Amygdala (tissue), 56 donors: ENCODE measurements at places on chromosomes 6 and 20.

- DNase-seq, result no peak
Measured at GRCh38 chr6:107712665-107713551, 111.2 kb downstream of the SCML4 start.

- no peak for DNase-seq
Measured at GRCh38 chr6:112360498-112360897, 13.4 kb downstream of the RFPL4B start.

DNA sequence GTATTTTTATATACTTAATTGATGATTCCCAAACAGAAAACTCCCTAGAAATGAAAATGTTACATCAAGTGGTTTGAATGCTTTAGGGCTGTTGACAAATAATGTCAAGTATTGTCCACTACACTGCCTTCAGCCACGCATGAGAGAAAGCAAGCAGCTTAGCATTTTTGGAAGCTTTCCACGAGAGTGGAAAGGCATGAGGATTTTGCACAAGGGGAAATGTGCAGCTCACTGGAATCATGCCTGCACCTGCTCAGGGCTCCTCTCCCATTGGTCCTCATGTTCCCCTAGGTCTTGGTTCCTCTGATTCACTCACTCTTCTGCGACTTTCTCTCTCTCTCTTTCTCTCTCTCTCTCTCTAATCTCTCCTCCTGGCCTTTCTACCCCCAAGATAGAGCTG lies 439.5 kb upstream of the CDH4 start:
- DNase-seq, result no peak

DNA sequence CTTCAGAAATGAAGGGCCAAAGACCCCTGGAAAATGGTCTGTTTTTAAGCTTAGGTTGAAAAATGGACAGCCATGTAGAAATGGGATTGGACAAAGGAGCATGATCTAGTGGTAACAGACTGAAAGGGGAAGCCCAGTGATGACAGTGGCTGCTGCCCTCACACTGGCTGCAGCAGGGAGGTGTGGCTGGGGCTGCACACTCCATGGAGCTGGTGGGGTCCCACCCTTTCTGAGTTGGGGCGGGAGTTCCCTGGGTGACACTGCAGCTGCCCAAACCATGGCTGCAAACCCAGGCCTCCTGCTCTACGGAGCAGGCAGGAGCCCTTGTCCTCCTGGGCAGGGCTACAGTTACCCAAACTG lies 8.5 kb upstream of the PACSIN1 start:
- DNase-seq, result no peak

DNA sequence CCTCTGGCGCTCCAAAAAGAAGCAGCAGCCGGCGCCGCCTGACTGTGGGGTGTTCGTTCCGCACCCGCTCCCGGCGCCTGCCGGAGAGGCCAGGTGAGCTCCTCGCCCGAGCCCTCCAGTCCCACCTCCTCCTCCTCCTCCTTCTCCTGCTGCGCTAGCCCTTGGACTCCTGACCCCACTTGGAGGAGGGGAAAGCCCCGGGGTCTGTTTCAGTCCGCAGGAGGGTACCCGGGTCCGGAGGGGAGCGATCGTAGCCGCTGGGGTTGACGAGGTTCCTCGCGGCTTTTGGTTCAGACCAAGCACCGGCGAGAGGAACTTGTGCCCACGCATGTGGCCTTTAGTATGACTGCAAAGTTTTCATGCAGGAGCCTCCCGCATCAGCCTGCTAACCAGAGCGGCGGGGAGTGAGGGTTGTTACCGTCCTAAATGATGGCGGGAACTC lies 493 bp downstream of the CRYBG1 start:
- no peak for DNase-seq

DNA sequence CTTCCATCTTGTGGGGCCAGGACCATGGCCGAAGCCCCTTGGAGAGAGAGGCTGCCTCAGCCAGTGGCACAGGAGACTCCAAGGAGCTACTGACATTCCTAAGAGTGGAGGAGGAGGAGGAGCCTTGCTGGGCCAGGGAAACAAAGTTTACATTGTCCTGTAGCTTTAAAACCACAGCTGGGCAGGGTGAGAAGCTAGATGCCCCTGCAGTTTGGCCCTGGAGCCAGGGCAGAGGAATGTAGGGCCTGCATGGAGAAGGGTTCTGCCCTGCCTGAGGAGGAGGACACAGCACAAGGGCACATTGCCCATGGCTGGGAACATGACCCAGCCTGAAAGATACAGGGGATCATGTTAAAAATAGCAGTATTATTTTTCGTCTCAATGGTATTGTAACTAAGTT lies 37.4 kb downstream of the PLCG1 start:
- DNase-seq, result no peak

- DNase-seq, result no peak
Measured at GRCh38 chr6:25963426-25964123, 973 bp downstream of the TRIM38 start.

DNA sequence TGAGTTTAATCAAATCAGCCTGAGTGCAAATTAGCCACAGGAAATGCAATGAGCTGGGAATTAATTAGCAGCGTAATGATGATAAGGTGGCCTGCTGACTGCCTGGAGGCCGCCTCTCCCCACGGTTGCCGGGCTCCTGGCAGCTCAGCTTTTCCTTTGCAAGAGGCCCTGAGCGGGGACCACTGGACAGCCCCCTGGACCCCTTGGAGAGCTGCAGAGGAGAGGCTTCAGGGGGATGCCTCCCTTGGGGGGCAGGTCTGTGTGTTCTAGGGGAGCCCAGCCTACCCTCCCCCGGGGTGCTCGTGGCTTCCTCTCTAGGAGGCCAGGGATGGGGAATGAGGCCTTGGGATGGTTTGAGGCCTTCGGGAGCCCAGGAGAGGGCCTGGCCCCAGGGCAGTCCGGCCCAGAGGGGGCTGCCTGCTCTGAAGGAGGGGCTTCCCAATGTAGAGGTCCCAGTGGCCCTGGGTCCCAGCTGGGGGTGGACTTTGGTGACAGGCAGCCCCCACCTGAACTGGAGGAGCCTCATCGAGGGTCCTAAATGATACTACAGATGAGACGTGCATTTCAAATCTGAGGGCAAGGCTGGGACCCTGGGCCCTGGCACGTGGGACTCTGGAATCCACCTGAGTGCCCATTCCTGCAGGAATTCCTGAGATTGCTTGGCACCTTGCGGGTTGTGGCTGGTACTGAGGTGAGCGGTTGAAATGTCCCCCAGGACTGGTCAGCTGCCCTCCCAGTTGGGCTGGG lies 66.4 kb upstream of the BHLHE23 start:
- no peak for DNase-seq

DNA sequence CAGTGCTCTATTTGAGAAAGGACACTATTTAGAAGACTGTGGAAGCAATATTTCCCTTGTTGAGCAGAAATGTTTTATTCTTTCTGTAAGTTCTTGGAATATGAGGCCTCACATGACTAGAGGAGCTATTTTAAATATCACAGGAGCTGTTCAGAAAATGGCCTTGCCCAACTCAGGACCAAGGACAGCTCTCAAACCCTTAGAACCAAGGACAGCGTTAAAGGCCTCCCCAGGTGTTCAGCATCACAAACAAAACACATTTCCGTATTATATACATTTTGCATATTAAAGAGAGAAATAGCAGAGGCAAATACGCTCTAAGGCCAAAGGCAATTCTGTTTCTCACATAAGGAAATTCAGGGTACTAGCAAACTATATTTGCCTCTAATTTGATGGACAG lies 631.4 kb downstream of the CDH26 start:
- DNase-seq, result no peak

DNA sequence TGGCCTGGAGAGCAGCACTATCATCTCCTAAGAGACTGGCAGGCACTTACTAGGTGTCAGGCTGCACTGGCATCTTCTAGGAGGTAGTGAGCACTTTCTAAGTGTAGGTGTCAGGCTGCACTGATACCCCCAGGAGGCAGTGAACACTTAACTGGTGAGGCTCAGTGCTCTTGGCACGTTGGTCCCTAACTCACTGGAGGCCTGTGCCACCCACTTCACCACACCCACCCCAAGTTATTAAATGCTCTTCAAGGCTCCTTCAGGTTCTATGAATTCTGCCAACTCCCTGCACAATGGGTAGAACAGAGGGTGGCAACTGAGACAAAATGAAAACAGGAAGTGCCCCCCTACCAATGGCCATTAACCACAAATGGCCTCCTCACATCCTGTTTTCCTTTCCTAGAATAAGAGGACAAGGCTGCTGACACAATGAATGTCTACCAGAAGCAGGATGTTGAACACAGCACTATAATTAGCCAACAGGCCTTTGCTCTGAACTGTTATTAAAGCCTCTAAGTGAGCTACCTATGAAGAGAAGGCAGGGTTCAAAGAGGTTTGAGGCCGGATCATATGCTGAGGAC lies 29.4 kb downstream of the NCOA5 start:
- no peak for DNase-seq

DNA sequence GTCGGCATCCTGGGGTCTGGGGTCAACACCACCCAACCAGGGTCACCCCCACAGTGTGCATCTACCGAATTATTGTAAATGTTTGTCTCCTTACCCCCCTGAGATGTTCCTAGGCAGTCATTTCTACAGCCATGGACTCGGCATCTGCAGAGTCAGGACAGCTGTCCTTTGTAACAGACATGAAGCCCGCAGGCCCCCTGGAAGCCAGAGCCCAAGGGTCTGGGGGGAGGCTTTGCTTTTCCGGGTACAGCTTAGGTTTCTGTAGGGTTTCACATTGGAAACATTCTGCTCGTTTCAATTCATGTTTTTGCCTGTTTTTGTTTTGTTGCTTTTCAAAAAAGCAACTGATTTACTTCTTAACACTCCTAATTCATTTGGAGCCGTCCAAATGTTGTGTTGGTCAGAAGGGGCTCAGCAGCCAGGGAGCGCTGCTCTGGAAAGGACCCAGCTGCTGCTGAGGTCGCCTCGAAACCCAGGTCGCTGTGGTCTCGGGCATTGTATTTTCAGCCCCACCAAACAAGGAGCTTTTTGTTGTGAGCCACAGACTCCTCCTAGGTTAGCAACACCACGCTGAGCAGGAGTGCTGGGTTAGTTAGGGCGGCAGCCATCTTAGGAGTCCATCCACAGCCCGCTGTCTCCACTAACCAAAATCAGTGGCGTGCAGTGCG lies 160.4 kb downstream of the TMEM242 start:
- DNase-seq, result no peak

DNA sequence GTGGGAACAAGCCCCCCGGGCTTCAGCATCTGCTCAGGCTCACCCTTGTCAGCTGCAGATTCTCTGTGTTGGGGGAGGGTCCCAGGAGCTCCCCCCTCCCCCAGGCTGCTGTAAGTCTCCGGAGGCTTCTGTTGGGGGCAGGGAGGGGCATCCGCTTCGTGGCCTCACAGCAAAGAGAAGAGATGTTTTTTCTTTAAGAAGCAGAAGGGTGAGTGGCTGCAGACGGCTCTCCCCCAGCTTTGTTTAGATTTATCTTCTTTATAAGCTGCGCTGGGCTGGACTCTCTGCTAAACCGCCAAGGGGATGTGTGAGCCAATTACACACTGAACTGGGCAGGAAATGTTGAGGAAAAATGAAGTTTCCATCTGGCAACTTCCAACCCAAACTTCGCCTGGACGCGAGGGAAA lies 48.7 kb upstream of the GATA5 start:
- no peak for DNase-seq

DNA sequence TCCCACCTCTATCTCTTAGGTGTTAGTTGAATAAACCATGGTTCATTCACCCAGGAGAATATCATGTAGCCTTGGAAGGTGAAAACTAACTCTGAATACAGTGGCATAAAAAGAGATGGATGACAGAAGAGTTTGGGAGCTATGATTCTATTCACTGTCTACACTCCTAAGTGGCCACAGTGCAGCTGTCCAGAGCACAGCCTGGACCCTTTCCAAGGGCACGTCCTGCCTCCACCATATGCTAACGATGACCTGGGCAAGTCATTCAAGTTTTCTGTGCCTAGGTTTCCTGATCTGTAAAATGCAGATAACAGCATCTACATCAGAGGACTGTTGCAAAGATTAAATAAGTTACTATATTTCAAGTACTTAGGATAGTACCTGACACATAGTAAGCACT lies 314.1 kb downstream of the PTPRT start:
- DNase-seq, result no peak

GRCh38 chr6:110532431-110532830 lies 56.0 kb upstream of the SLC22A16 start:
- no peak for DNase-seq

DNA sequence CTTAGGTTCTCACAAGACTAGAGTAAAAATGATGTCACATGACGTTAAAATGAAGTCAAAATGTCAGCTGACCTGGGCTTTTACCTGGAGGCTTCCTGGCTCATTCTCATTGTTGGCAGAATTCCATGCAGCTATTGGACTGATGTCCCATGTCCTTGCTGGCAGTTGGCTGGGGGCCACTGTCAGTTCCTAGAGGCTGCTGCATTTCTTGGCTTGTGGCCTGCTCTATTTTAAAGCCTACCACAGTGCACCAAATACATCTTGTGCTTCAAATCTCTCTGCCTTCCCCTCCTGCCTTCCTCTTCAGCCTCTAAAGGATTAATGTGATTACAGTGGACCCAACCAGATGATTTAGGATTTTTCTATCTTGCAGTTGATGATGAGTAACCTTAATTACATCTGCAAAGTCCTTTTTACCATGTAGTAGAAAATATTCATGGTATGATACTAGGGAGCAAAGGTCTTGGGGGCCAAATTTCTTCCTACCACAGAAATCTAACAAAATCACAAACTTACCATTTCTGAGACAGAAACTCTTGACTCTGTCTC lies 81.9 kb downstream of the FIG4 start:
- DNase-seq, result no peak

GRCh38 chr6:42726485-42727086 lies 4.2 kb upstream of the PRPH2 start:
- DNase-seq, result no peak

DNA sequence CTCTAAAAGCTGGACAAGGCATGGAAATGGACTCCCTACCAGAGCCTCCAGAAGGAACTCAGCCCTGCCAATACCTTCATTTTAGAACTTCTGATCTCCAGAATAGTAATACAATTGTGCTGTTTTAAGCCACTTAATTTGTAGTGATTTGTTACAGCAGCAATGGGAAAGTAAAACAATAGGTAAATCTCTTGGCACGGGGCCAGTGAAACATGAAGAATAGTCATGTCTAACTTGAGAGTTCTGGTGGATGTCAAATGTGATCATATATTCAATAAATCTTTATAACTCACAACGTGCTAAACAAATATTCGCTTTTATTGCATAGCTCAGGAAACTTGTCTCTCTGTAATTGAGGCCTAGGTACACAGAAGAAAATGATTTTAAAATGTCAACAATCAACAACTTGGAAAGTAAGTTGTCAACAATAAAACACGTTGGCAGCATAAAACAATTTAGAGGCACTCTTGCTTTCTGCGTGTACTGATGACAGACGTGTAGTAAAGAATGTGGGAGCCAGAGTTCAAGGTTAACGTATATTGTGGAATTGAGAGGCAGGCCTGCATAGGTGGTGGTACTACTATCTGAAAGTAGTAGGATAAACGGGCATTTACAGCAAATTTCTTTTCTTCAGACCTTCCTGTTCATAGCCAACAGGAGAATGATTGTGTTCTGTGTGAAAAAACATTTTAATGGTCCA lies 140.5 kb upstream of the OPRM1 start:
- no peak for DNase-seq
